ENCODE measurements at places on chromosomes 12 and 14.
A peak's percentile ranks its signal among the peaks of the same experiment; 100 is the strongest.

DNA sequence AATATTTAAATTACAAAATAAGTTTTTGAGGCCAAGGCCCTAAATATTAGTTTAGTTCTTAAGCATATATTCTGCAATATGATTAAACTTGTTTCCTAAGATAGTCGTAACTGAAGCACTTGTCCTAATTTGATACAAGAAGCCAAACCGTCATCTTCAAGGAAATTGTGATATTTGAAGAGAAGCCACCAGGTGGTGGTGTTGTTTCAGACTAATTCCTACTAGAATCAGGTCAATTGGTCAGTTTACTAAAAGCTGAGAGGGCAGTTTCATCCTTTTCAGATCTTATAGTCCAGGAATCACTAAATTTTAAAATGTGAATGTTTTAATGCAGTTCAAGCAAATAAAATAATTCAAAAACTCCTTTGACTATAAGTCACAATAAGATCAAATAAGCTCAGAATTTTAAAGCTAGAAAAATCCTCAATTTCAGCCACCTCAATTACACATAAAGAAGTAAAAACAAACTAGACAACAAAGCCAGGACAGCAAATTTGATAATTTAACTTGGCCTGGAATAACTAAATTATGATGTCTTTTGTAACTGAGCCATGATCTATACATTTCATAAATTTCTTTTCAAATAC, 7.1 kb upstream of the ARL1 start:
- no peak for DNase-seq

GRCh38 chr12:29617407-29617803, 119.9 kb upstream of the OVCH1 start:
- no peak for DNase-seq

- no peak for DNase-seq
Observed at GRCh38 chr14:99472937-99473336, 7.7 kb downstream of the SETD3 start.

DNA sequence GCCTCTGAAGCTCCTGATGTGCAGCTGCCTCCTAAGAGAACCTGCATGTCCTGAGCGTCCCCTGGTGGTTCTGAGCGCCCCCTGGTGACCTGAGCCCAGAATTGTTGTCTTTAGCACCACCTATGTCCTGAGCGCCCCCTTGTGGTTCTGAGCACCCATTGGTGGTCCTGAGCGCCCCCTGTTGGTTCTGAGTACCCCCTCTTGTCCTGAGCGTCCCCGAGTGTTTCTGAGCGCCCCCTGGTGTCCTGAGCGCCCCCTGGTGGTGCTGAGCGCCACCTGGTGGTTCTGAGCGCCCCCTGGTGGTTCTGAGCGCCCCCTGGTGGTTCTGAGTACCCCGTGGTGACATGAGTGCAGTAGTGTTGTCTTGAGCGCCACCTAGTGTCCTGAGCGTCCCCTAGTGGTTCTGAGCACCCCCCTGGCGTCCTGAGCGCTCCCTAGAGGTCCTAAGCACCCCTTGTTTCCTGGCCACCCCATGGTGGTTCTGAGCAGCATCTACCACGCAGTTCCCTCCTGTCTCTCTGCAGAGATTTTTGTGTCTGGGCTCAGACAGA, 782.5 kb downstream of the TMEM121 start:
- peak; percentile 93 for DNase-seq

GRCh38 chr14:84375235-84375634, 1154.7 kb upstream of the FLRT2 start:
- DNase-seq: no peak

DNA sequence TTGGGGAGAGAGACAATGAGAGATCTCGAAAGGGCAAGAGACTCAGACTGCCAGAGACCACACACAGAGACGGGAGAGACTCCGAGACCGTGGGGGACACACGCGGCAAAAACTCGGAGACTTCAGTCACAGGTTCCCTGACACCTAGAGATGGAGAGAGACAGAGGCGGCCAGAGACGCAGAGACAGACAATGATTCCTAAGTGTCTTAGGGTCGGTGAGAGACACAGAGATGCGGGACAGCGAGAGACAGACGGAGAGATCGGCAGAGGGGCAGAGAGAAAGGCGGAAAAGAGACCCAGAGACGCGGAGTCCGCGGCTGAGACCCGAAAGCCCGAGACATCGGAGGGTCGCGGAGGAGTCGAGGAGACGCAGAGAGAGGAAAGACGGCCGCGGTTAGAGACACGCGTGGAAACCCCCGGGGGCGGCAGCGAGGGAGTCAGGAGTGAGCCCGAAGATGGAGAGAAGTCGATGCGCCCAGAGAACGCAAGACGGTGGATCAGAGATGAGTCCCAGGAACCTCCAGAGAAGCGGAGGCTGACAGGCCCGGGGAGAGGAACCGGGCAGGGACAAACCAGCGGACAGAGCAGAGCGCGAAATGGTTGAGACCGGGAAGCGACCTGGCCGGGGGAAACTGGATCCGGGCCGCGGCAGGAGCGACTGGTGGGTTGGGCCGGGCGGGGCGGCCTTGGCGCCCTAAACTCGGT, 7.8 kb downstream of the LHX5 start:
- DNase-seq: peak; percentile 9

GRCh38 chr12:30142301-30142700, 358.6 kb upstream of the TMTC1 start:
- DNase-seq: no peak

DNA sequence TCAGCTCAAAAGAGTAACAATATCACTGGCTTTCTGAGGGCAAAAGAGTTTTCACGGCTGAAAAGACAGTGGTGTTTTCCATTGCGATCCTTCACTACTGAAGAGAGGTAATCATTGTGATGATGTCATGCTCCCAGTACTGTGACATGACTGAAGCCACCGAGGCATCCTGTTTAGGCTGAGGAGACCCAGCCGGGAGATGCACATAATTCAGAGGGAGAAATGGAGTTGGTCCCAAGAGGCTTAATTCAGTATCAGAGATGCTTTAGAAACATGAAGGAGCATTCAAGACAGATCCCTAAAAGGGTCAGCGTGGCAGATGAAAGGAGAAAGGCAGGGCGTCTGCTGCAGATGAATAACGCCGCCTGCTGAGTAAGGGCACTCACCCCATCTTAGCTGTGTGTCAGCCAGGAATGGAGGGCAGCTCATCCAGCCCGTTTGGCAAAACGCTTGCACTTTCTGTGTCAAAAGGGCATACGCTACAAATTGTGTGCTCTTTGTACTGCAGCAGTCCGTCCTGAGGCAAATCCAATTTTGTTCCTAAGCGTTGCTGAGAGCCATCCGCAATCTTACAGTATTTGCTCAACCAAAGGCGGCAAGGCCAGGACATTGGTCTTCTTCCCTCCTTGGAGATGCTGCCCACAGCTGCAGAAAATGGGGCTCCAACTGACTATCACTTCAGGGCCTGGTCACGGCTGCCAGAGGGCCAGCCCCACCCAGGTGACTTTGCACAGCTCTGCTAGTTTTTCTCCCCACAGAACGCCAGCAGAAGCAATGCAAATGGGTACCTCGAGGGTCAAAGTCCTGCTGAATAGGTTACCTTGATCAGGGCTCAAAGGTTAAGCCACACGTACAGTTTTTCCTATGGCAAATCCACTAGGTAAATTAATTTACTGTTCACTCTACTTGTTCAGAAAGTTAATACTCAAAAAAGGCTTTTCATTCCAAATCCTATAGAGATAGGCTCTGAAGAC, 23.5 kb downstream of the CCDC92 start:
- DNase-seq: no peak

GRCh38 chr12:79162948-79163347, 298.4 kb downstream of the SYT1 start:
- DNase-seq: no peak

DNA sequence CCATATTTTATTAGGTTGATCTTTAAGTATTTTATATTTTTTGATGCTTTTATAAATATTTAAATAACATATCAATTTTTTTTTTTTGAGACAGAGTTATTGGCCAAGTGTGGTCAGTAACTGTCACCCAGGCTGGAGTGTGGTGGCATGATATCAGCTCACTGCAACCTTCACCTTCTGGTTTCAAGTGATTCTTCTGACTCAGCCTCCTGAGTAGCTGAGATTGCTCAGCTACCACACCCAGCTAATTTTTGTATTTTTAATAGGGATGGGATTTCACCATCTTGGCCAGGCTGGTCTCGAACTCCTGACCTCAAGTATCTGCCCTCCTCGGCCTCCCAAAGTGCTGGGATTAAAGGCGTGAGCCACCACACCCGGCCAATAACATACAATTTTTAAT, 71.1 kb downstream of the FUT8 start:
- DNase-seq: no peak

DNA sequence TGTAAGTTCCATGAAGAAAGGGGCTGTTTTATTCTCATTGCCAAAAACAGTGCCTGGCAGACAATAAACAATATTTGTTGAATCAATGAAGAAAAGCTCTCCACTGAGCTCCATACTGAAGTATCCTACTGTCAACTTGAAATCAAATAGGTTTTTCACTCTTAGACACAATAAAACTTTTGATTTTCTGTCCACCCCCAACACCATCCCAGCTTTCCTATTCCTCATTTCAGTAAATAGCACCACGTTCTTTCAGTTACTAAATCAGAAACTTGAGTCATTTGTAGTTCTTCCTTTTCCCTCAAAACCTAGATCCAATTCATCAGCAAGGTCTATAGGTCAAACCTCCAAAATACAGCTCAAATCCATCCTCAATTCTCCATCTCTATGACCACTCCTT, 113.3 kb downstream of the PTGER2 start:
- DNase-seq: no peak

GRCh38 chr12:47602325-47602724, 103.5 kb downstream of the RPAP3 start:
- DNase-seq: no peak

All from stimulated activated naive CD8-positive, alpha-beta T cell treated with anti-CD3 and anti-CD28 coated beads, Interleukin-15, amount 100 ng/mL, for 72 hours (primary cell).